ENCODE measurements at places on chromosomes 1 and 21. TPM values are rescaled to one million over a fixed set of nuclear protein-coding genes. Genes with fewer than 3 reads are reported as not detected.

Gene PSMB2
- total RNA-seq = 39.5 TPM

DNA sequence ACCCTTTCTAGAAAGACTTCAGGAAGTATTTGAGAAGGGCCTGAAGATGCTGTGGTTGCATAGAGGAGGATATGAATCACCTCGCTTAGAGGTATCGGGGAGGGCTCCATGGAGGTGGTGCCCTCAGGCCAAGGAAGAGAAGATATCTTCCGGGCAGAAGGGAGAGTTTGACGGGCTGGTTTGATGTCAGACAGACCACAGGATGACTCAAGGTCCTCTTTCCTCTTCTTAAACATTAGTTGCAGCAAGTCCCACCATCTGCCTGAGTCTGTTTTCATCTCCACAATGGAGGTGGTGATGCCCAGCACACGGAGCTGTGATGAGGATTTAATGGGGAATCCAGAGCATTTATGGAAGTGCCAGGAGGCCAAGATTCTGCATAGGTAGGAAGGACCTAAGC, 25.1 kb upstream of the RUNX3 start:
- DNase-seq = peak; percentile 52

DNA sequence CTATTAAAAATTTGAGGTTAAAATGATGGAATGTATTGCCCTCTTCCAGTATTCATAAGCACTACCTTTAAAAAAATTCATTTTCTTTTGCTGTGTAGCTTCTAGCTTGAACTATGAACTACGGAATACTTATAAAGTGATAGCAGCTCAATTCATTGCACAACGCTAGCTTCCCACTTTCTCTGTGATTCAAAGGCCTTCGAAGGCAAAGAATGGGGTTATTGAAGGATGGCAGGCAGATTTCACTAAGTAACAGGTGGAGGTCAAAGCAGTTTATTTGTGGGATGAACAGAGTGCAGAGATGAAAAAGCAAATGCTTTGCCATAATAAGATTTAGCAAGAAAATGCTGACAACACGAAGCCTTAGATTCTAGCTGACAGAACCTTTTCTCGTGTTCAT, 290.6 kb downstream of the NFIA start:
- no peak for DNase-seq

Gene UBL4B
- not detected for total RNA-seq

Gene CD1D
- 0.64 TPM for total RNA-seq

Gene PLXNA2
- total RNA-seq = 0.80 TPM

DNA sequence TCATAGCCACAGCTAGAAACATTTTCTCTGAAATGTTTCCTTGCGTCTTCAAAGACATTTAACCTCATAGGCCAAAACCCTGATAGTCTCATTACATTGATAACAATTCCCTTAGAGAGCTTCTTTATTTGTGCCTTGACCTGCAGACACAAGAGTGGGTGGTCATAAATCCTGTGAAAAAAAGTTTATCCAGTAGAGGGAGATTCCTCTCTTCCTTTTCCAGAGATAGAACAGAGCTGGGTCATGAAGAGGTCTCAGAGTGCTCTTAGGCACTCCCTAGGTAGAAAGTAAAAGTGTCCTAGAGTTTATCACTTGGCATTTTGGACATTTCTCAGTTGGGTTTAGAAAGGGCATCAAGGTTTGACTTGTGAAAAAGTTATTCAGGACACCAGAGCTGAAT, 426.1 kb downstream of the NUF2 start:
- no peak for DNase-seq

DNA sequence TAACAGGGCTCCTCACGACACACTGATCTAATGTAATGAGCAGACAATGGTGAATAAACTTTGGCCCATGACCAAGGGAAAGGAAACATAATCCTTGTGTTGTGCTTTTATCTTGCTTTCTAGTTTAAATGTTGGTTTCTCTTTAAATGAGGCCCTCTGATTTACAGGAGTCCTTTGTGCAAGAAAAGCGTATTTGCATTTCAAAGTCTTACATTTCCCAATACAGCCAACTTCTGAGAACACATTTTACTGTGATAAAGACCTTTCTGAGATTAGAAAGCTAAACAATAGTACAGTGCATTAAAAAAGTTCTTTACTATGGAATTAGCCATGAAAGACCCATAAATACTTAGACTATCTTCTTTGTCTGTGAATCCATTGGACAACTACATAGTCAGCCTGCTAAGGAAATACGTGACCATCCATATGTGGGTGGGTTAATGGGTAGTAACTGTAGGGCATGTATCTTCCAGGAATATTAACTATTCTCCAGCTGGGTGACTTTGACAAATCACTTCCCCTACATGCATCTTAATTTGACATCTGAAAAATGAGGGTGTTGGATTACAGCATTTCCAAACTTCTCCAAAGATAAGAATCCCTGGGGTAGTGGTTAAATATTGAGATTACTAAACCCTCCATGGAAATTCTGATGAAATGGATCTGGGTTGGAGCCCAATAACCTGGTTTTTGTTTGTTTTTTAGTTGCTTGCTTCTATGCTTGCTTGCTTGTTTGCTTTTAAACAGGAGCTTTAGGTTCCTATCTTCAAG, 50.3 kb upstream of the USP1 start:
- peak; percentile 74 for DNase-seq

DNA sequence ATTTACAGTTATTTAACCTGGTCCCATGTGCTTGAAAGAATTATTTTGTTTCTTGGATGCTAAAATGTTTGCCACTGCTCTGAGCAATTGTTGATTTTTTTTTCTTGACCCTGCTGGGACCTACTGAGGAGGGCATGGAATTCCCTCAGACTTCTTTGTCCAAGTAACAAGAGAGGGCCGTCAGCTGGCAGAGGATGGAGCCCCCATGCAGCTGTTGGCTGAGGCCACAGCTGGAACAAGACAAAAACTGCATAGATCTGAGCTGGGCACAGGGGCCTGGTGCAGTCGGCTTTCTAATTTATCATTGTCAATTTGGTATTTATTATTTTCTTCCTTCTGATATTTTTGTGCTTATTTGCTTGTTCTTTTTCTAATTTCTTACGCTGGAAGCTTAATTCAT, 39.6 kb upstream of the ABCG1 start:
- DNase-seq = no peak

Gene MAN1C1
- 0.95 TPM for total RNA-seq

DNA sequence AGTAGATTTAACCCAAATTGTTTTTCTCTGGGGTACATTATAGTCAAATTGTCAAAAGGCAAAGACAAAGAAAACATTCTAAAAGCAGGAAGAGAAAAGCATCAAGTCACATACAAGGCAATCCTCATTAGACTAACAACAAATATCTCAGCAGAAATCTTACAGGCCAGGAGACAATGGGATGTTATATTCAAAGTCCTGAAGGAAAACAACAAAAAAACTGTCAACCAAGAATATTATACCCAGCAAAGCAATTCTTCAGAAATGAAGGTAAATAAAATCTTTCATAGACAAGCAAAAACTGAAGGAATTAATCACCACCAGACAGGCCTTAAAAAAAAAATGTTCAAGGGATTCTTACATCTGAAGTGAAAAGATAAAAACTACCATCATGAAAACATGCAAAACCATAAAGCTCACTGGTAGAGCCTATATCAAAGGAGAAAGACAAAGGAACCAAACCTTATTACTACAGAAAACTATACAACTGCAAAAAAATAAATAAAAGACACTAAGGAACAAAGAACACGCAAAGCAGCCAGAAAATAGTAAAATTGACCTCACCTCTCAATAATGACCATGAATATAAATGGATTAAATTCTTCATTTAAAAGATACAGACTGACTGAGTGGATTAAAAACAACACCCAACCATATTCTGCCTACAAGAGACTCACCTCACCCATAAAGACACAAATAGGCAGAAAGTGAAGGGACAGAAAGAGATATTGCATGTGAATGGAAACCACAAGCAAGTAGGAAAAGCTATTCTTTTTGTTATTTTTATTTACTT, 113.8 kb upstream of the ZC3H11B start:
- DNase-seq = no peak

- DNase-seq = no peak
These were observed 5.0 kb downstream of the MTR start for GRCh38 chr1:236800002-236800620.

DNA sequence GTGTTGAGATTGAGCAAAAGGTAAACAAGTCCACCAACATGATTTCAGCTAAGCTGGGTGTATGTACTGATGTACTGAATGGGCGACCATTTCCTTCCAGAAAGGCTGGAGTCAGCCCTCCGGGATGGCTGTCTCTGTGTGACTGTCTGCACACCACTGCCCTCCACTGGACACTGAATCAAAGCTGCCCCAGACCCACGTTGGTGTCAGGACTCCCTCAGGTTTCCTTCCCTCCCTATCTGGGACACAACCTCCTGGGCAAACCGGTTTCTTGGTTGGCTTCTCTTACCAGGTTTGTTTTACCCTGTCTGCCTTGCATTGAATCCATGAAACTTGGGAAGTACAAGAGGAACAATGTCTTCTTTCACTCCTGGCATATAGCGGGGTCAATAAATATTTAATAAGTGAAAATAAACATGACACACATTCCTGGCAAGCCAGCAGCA, 5.3 kb upstream of the SRP9 start:
- peak; percentile 89 for DNase-seq

Gene EFNA1
- total RNA-seq = 28.0 TPM

GRCh38 chr1:22769932-22770331, 59.3 kb downstream of the EPHB2 start:
- no peak for DNase-seq

DNA sequence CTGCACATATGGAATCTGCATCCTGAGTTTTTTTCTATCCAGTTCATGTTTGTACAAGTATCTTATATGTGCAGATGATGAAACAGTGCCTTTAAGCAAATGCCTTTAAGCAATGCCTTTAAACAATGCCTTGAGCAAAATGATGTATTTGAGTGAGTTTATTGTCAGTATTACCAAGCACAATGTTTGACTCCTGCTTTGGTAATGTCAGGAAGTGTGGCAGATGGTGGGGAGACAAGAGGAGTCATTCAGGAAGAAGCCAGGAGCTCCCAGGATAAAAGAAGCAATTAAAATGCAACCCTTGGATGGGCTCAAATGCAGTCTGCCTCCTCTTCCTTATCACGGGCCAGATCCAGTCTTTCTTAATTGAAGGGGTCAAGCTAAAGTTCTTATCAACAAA, 108.7 kb upstream of the KCNJ15 start:
- DNase-seq = no peak

Gene AGT
- 72.7 TPM for total RNA-seq

DNA sequence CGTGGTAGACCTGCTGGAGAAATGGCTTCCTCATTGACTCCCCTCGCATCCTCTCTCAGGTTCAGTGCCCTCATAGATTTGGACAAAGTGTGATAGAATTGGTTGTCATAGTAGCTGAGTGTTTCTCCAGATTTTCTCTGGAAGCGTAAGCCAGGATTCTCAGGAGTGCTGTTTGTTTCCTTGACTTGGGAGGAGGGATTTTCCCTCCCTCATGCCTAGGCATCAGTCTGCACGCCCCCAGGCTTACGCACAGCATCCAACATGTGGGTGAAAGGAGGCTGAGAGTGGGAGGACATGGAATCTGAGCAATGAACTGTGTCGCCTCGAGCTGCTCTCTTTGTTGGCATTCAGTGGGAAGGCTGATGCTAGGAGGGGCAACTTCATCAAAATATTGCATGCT, 503.5 kb downstream of the LTN1 start:
- no peak for DNase-seq

DNA sequence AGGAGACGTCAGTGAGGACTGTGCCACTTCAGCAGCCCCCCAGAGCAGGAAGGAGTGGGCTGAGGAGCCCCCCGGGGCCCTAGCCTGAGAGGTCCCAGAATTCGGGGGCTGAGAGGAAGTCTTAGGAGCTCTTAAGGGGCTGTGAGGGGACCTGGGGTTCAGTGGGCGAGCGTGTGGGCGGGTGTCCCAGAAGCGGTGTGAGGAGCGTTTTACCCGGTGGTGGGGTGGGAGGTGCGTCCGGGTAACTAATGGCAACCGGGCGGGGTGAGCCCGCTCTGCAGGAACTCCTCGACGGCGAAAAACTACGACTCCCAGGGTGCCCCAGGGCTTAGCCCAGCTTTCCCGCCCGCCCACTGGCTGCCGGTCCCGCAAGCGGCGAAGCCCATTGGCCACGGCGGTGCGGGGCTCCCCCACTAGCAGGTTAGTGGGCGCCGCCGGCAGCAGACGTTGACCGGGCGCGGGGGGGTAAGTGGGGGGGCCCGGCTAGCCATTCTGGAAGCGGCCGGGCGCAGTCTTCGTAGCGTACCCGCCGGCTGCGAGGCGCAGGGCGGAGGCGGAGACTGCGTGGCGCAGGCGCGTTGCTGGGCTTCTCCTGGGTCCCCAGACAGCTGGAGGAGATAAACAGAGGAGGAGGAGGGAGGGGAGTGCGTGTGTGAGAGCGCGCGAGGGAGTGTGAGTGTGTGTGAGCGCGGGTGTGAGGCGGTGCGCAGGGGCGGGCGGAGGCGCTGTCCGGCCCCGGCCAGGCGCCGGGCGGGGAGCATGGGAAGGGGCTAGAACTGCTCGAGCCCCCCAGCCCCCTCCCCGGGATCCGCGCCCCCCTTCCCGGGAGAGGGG, at the start of gene WDTC1:
TSS of gene WDTC1 (plus strand) at position 584 of the 834 bp plus-strand sequence. CDS start 26,423 bp downstream, outside the sequence.
- peak; percentile 95 for DNase-seq

Gene SLC5A9
- not detected for total RNA-seq

Gene NTPCR
- 42.4 TPM for total RNA-seq

Gene CA6
- not detected for total RNA-seq

Gene CTSS
- total RNA-seq = 1.5 TPM

DNA sequence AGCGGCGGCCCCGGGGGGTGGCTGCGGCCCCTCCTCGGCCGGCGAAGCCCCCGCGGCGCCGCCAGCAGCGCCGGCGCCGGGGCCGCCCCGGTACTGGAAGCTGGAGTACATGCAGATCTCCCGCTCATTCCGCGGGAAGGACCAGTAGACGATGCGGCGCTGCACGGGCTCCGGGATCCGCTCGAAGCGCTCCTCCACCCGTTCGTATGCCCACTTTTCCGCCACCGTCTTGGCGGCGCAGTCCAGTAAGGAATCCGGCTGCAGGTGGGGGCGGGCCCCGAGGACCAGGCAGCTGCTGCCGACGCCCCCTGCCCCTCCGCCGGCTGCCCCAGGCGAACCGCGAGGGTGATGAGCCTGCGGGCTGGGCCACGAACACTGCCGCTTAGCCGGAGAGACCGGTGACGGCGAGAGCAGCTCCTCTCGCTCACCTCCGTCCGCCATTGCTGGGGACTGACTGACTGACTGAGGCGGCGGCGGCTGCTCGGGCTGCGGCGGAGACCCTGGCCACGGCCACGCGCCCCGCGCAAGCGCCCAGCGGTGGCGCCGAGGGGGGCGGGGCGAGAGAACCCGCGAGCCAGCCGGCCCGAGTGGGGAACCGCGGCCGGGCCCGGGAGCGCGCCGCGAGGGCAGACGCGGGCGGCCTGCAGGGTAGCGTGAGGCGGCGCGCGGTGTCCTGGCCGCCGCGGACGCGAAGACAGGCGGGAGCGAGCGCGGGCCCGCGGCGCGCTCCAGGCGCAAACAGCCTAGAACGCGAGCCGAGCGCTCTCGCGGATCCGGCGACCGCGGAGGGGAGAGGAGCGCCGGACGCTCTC, at the start of gene ZSWIM5:
TSS of gene ZSWIM5 (minus strand) at position 696 of the 812 bp plus-strand sequence. CDS start at position 441, 255 bp downstream.
- DNase-seq = peak; percentile 30

Gene B3GALT2
- total RNA-seq = 0.99 TPM

- DNase-seq = no peak
These were observed 34.8 kb downstream of the KCNQ4 start for GRCh38 chr1:40818264-40818961.

- DNase-seq = no peak
These were observed 29.4 kb upstream of the KCNA10 start for GRCh38 chr1:110548381-110548780.

Gene NOTCH2
- 58.7 TPM for total RNA-seq

Gene BGLAP
- total RNA-seq = 0.08 TPM

Gene OPRD1
- total RNA-seq = not detected

- peak; percentile 10 for DNase-seq
These were observed 882.9 kb upstream of the B3GALT2 start for GRCh38 chr1:194069168-194069830.

Gene HSD3B2
- not detected for total RNA-seq

Gene MMEL1
- total RNA-seq = not detected

- no peak for DNase-seq
These were observed 118.9 kb downstream of the OSBPL9 start for GRCh38 chr1:51735746-51736254.

All from H4 (cell line).